ENCODE measurements at places on chromosomes 4 and X. TPM values are rescaled to one million over a fixed set of nuclear protein-coding genes. Genes with fewer than 3 reads are reported as not detected.

The CCKAR gene
- not detected for total RNA-seq

The CAPN6 gene
- 1.5 TPM for total RNA-seq

The FUNDC2 gene
- total RNA-seq: 54.0 TPM

The POF1B gene
- total RNA-seq: 0.21 TPM

The DNAAF6 gene
- not detected for total RNA-seq

The MAGEB17 gene
- total RNA-seq: not detected

GRCh38 chr4:3036131-3036952, 38.0 kb downstream of the HTT-AS start:
- DNase-seq: no peak

GRCh38 chr4:148200960-148201359, 241.3 kb downstream of the NR3C2 start:
- DNase-seq: no peak

DNA sequence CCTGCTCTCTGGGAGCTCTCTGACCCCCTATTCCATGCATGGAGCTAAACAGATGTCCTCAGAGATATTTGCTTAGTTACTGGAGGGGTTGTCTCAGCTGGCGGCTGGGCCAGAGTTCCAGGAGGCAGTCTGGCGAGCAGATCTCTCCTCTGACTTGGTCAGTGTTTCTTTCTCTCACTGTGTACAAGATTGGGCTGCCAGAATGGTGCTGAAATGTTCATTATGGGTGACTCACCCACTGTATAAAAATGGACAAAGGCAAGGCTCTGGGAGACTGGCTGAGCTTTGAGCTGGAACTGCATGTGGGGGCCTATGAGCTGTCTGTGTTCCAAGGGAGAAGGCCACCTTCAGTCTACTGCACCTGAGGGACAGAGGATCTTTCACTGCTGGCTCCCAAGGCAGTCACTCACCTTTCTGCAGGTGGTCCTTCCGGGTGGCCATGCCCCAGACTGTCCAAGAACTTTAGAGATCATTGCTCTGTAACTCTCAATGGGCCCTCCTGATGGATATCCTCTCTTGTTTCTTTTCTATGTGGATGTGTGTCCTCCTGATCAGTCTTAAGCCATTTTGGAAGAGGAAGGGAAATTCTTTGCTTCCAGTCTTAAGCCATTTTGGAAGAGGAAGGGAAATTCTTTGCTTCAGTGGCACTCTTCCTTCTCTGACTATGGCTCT, 88.2 kb downstream of the CFAP299 start:
- no peak for DNase-seq

GRCh38 chr4:86895692-86896488, 3.7 kb upstream of the C4orf36 start:
- DNase-seq: no peak

DNA sequence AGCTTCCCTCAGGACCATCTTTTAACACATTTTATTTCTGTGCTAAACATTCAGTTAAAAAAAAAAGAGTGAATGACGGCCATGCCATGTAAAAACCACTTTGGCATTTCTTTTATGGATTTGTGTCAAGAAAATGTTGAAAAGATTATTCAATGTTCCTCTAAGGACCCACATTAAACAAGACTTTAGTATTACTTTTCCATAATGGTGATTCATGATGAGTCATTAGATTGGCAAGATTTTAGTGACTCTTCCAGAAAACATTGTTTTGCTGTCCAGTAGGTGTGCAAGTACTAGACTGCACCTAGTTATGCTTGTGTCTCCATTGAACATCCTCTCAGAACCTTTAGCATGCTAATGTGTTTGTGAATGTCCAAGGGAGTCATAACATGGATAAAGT, 748.6 kb downstream of the STPG2 start:
- DNase-seq: no peak

DNA sequence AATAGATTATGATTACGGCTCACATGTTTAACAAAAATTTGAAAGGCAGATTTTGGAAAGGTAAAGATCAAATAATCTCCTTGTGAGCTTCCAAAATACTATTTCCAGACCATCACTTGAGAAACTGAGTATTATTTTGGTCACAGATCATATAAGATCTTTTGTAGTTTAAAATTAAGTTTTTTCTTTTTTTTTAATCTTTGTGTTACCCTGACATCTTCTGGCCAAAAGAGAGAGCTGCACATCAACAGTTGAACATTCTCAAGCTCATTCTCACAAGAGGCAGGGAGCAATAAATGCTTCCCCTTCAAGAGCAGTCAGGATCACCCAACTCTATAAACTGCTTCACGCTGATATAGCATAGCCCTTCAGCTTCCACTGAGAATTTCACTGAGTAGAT, 15.9 kb downstream of the TMEM192 start:
- no peak for DNase-seq

- no peak for DNase-seq
Observed at GRCh38 chr4:21778702-21779101, 169.9 kb downstream of the KCNIP4 start.

GRCh38 chr4:2869659-2870058, 26.0 kb downstream of the ADD1 start:
- no peak for DNase-seq

DNA sequence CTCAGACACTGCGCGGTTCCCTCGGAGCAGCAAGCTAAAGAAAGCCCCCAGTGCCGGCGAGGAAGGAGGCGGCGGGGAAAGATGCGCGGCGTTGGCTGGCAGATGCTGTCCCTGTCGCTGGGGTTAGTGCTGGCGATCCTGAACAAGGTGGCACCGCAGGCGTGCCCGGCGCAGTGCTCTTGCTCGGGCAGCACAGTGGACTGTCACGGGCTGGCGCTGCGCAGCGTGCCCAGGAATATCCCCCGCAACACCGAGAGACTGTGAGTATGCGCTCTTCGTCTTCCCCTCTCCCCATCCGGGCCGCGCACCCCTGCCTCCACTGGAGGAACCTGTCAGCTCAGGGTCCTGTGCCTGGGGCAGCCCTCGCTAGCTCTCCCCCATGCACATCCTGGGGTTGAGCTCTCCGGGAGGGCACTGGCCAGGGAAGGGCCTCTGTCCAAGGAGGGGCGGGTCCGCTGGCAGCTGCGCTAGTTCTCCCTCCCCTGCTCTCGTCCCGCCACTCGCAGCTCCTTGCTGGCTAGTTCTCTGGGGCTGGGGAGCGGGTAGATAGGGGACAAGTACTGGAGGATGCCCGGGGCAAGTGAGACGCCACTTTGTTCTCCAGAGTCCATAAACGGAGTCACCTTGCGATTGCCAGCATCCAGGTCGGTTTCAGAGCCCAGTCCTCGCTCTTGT, 2.2 kb downstream of the SLIT2 start:
- peak; percentile 67 for DNase-seq

- no peak for DNase-seq
Observed at GRCh38 chr4:169079942-169080827, 70.1 kb upstream of the CBR4 start.

DNA sequence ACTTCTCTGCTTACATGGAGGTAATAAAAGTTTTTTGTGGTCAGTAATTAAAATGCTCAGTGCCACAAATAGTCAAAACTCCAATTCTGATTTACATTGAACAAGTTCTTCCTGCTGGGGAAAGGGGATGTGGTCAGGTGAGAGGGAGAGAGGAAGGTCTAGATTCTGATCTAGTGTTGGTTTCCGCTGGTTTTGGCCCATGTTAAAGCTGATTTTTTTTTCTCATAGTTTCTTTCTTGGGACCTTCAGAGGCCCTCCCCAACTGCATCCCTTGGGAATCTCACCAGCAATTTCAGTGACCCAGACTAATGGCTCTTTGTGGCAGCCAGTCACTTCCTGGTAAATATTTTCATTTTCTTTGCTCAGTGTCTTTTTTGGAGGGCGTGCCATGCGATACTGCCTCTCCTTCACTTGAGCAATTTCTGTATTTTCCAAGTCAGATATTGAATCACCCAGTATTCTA, 332.7 kb downstream of the RAPGEF2 start:
- DNase-seq: no peak

- DNase-seq: no peak
Observed at GRCh38 chr4:78299565-78299972, 242.4 kb downstream of the FRAS1 start.

DNA sequence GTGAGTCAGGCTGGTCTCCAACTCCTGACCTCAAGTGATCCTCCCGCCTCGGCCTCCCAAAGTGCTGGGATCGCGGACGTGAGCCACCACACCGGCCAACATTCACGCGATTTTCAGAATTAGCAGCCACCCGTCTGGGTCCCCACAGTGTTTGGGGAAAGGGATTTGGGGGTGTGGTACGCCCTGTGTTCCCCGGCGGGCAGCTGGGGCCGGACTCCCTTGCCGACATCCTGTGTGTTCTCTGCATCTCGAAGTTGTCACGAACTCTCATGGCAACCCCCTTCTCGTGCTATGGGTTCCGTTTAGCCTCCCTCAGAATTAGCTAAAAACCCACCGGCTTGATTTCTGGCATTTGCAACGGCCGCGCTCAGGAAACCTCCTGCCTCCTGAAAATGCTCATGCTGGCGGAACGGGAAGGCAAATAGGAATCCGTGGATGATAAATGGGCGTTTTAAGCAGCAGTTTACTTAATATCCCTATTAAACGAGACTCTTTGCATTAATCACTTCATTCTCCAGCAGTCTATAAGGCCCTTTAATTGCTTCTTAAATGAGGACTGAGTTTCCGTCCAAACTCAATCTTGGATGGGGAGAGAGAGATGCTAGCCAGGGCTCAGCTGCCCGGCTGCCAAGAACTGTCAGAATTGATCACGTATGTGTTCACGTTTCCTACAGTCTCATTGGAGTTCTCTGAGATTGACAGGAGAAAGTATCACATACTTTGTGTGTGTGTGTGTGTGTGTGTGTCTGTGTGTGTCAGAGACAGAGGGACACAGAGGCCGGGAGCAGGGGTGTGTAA, 78.9 kb upstream of the PPP2R3B start:
- DNase-seq: no peak

DNA sequence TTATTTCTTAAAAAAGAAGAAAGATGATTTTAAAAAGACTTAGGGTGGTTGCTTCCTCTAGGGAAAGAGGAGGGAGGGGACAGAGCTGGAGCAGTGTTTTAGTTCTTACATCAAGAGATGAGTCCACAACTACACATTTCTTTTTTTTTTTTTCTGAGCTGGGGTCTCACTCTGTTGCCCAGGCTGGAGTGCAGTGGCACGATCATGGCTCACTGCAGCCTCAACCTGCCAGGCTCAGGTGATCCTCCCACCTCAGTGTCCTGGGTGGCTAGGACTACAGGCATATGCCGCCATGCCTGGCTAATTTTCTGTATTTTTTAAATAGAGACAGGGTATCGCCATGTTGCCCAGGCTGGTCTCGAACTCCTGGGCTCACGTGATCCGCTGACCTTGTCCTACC, 17.2 kb downstream of the SH3KBP1 start:
- no peak for DNase-seq

DNA sequence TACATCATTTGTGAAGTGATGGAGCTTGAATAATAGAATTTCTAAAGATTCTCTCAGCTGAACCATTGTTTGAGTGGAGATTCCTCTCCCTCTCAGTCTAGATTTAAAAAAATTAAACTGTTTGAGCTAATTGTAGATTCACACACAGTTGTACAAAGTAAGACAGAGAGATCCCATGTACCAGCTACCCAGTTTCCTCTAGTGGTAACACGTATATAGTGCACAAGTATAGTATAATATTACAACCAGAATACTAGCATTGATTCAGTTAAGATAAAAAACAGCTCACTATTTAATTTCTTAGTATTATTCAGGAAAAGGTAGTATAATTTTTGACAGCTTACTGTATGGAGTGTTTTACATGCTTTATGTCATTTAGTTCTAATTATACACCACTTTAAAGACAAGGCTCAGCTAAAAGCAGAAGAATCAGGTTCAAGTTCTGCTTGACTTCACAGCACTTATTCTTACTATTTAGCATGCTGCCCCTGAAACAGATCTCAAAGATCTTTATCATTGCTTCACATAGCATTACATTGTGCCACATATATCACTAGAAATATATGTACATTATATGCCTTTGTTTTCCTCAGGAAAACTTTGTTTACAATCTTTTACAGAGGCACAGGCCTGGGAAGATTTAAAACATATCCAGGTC, 136.1 kb downstream of the SNCA start:
- DNase-seq: no peak

GRCh38 chr4:108166038-108166437, 2.7 kb downstream of the LEF1 start:
- DNase-seq: no peak

GRCh38 chrX:19624739-19625138, 109.4 kb upstream of the MAP3K15 start:
- no peak for DNase-seq

DNA sequence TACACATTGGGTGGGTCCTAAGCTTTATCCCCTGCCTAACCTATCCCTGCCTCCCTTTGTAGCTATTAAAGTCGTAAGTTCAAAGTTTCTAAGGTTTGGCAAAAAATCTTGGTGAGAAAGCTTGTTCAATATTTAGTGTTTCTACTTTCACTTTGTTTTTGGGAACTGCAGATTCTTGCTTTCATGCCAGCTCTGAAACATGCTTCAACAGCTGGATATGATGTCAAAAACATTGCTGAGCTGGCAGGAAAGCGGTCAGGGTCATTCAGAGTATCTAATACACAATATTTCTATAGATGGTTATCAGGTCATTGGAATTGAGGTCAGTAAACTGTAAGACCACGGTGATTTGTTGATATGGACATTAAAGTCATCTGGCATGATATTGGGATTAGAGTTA, 19.7 kb downstream of the CENPI start:
- no peak for DNase-seq

DNA sequence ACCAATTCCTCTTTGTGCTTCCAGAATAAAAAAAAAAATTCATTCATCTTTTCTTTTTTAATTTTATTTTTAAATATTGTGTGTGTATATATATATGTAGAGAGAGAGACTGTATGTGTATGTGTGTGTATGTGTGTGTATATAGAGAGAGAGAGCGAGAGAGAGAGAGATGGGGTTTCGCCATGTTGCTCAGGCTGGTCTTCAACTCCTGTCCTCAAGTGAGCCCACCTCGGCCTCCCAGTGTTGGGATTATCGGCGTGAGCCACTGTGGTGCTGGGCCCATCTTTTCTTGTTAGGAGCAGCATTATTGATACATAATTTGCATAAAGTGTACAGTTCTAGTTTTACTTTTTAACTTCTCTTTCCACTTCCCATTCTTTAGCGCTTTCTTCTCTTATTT, 33.6 kb downstream of the KDM6A start:
- DNase-seq: no peak

DNA sequence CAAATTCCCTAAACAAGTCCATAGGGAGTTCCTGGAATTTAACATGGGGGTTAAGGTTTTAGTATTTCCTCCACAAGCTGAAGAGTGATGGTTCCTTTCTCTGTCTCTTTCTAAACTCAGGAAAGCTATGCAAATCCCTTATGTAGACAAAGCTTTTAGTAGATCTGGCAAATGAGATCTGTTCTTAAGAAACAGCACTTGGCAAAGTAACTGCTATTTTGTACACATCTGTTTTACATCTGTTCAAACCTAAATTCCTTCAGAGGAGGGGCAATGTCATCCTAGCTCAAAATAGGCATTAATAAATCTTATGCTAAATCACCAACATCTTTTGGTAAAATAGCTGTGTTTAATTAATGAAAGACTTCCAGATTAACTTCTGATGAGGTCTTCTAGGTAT, 137.8 kb upstream of the TBC1D9 start:
- no peak for DNase-seq
